ENCODE measurements at places on chromosomes 6 and 20.

GRCh38 chr20:12098421-12098820 is 180.7 kb downstream of the BTBD3 start:
- DNase-seq: no peak

- no peak for DNase-seq
These were observed 21.9 kb downstream of the SLC17A5 start for GRCh38 chr6:73631849-73632248.

- DNase-seq: no peak
These were observed 226.7 kb downstream of the MEI4 start for GRCh38 chr6:77879527-77879926.

GRCh38 chr6:73624896-73625295 is 28.9 kb downstream of the SLC17A5 start:
- no peak for DNase-seq

DNA sequence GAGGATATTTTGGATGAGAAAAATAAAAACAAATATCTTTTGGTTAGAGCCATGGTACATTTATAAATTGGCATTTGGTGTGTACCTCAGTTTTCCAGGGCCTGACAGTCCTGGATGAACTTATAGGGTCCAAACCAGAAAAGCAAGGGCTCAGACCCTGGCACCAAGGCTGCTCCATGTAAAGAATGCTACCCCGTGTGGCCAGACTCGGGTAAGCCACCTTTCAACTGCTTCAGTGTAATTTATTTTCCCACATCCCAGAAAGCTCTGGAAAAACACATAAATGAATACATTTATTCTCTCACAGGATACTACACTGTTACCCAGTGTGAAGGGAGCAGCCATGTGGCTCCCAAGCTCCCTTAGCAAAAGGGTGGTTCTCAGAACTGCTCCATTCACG is 13.8 kb downstream of the MRPL14 start:
- DNase-seq: no peak

DNA sequence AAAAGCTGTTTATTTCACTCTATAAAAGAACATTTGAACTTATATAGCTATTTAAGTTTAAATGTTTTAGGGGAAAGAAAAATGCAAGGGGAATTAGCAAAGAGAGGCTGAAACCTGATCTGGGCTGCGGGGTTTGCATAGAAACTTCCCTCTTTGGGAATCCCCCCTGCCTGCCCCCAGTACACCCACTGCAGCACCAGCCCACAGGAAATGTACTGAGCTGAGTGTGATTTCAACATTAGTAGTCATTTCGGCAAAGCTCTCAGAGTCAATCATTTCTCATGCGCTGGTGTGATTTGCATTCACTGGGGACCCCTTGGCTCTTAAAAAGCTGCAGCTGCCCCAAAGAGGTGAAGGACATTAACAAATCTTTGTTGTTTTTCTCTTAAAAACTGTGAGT is 859.4 kb downstream of the MAFB start:
- no peak for DNase-seq

GRCh38 chr6:43368259-43369160 is 937 bp downstream of the ZNF318 start:
- no peak for DNase-seq

DNA sequence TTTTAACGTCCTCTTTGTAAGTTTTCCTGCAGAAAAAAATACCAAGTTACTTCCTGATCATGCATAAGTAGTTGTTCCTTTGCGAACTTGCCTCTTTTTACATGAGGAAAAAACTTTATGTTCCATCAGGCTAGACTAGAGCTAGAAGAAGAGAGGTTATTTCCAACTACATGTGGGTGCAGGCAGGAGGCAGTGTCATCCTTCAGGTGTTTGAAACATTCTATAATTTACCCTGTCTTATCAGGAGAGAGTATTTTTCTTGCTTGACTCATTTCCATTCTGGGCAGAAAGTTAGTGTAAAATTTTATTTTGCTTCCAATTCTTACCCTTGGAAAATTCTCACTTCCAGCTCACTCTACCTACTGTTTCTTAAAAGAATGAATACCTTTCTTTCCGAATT is 28.5 kb upstream of the EPHA7 start:
- no peak for DNase-seq

DNA sequence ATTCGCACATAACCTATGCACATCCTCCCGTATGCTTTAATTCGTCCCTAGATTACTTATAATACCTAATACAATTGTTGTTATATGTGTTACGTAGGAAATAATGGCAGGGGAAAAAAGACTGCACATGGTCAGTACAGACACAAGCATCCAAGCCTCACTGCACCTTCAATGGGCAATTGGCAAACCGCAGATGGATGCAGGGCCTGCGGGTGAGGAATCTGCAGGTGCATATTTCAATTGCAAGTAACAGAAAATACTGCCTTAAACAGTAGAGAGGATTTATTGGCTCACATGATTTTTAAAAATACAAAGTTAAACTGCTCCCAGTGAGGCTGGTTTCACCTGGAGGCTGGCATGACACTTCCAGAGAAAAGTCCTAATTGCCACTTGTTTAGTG is 142.1 kb upstream of the MLN start:
- DNase-seq: no peak

DNA sequence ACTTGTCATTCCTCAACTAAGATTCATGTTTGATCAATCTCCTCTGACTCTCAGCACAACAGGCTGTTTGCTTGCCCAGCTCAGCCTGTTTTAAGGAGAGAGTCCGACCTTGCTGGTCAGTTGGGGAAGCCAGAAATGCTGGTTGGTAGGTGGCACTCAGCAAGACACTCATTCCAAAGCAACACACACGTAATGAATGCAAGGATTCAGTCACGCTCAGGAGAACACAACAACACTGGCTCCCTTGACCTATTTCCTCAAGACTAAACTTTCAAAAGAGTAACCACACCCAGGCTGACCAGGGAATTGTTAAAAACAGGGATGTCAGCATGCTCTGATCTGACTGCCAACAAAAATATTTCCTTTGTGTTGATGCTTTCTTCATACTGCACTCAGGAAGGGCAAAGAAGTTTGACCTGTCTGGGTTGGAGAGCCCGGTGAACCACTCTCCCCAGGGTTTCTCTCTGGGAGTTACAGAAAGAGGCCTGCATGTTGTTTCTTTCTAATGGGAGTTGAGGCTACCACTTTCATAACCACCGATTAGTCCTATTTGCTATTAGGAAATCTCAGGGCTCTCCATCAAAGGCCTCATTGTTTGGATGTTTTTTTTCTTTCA is 25.6 kb upstream of the PREP start:
- no peak for DNase-seq

GRCh38 chr6:135722679-135723078 is 128.8 kb upstream of the PDE7B start:
- peak; percentile 2 for DNase-seq

DNA sequence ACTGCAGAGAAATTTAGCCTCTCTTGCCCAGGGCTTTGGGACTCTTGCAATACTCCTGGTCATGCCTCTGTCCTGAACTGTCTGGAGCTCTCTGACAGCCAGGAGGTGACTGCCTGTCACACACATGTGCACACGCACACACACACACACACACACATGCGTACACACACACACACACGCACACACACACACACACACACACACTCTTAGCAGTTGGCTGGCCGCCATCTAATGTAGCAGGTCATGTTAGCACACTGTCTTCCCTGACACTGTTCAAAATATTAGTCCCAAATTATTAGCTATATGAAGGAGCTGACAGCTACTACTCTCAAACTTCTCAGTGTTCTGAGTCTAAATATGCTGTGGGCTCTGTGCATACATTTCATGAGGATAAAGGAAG is 60.9 kb downstream of the IPCEF1 start:
- no peak for DNase-seq

DNA sequence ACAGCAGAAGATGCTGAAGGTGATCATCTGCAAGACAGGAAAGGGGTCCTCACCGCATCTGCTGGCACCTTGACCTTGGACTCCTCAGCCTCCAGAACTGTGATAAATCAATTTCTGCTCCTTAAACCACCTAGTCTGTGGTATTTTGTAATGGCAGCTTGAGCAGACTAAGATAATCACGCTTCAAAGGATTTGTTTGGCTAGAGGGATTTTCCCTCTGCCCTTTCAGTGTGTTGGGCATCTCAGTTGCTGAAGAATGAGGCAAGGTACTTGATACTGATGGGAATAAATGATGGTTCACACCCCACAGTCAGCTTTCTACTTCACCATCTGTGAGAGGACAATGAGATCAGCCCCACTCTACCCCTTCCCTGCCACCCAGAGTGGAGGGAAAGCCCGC is 60.2 kb downstream of the ADAT2 start:
- no peak for DNase-seq

DNA sequence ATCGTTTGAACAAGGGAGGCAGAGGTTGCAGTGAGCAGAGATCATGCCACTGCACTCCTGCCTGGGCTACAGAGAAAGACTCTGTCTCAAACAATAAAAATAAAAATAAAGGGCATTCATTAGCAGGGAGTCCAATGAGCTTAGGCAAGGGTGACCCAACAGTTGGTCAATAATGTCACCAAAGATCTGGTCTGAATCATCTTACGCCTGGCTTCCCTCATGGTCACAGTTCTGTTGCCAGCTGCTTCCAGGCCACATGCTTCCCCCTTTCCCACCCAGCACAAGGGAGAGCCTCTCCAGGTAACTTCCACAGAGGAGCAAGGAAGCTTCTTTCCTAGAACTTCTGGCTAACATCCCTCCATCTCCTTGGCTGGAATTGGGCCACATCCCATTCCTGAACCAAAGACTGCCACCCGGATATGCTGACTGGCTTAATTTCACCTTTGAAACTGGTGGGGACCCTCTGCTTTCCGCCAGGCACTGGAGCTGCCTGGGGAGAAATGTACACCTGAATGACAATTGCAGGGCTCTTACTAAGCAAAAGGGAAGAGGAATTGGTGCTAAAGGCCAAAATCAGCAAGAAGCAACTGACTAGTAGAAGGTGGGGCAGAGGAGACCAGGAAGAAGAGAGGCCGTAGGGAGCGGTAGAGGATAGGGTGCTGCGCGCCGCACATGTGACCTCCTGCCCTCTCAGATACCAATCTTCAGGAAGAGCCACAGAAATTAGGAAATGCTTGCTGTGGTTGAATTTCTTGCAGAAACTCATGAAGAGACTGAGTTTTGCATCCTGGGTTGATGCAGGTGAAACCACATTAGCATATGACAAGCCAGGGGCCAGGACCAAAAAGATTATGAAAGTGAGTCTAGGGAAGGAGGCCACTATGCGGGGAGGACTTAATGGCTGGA is 8.3 kb upstream of the SCML4 start:
- no peak for DNase-seq

DNA sequence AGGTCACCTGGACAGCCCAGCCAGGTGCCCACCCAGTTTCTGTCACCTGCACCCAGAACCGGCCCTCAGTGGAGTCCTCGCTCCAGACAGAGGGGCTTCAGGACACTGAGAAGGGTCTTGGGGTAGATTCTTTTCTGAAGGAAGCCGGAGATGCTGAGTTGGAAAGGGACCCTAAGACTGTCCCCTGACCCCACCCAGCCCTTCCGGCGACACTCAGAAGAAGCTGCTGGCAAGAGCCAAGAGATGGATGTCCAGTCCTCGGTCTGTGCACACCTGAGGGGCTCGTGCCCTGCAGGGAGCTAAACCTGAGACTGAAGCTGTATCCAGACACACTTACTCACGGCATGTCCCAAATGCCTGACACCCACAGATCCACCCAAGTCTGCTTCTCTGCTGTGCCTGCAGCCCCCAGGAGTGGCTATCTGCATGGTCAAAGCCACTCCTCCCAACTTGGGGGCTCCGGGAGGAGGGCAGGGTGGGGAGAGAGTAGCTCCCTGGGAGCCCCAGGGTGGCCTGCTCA is 20.2 kb downstream of the NTSR1 start:
- DNase-seq: no peak

GRCh38 chr6:124482071-124482491 is 480.2 kb upstream of the RNF217 start:
- DNase-seq: no peak

DNA sequence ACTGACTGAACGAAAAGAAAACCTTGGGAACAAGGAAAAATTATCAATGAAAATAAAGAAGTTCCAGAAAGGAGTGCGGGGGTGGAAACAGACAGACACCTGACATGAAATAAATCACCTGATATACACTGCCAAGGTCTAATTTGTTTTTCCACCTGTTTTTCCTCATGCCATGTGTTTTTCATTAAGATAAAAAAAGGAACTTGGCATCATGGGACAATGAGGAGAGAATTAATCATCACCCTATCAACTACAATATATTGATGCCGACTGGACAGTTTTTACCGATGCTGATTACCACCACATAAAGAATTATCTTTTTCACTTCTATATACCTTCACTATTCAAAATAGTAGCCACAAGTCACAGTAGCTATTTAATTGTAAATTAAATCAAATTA is 233.2 kb downstream of the ARHGAP18 start:
- DNase-seq: no peak

DNA sequence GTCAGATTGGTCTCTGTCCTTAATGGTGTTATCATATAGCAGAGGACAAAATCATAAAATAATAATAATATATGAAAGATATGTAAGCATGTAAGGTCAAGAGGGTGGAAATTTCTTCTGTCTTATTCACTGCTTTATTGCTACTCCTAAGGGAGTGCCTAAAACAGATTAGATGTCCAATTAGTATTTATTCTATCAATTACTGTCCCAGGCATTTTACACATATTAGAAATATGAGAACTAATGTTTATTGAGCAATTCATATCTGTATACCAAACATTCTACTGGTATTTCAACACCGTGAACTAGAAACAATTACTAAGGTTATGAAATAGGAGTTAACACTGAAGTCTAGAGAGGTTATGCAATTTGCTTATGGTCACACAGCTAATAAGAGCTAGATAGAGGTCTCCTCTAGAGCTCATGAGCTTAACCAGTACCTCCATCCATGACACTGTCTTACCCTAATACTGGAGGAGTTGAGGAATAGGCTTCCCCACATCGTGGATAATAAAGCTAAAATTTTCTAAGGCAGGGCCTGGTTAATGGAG is 302.3 kb downstream of the PLCB1 start:
- DNase-seq: no peak

DNA sequence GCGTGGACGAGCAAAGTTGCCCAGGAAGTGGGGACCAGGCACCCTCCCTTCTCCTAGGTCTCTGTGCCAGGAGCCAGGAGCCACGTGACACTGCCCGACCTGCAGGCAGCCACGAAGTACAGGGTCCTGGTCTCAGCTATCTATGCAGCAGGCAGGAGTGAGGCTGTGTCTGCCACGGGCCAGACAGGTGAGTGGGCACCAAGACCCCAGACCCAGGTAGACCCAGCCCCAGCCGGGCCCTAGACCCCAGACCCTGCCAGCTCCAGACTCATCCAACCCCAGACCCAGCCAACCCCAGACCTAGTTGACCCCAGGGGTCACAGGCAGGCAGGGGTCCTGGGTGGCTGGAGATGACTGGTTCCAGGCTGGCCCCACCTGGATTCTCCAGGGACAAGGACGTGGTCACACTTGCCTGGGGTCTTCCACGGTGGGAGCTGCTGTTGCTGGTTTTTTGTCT is 21.1 kb downstream of the COL20A1 start:
- DNase-seq: no peak

GRCh38 chr6:155264693-155265320 is 994 bp downstream of the CLDN20 start:
- DNase-seq: no peak

- no peak for DNase-seq
These were observed 38.8 kb upstream of the ZNFX1 start for GRCh38 chr20:49316704-49317103.

Data from stimulated activated CD4-positive, alpha-beta T cell treated with anti-CD3 and anti-CD28 coated beads, Interleukin-15, amount 100 ng/mL, for 48 hours (primary cell).